ENCODE measurements at places on chromosomes 1 and 21.

DNA sequence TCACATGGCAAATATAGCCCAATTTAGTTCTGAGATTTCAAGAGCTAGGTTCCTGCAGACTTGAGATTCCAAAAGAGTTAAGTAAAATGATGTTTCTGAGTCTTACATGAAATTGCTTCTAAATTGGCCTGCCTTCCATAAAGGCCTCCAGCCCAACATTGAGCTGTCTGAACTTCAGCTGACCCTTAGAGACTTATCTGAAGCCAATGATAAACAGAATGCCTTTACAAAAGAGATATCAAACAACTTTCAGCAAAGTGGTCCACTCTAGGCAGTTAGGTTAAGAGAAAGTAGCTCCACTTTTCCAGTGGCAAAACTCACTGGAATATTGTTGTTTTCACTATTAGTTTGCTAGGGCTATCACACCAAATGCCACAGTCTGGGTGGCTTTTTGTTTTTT, 6.3 kb upstream of the RC3H1 start:
- no peak for DNase-seq

- no peak for DNase-seq
Measured at GRCh38 chr1:205961991-205962820, 18.9 kb upstream of the SLC26A9 start.

GRCh38 chr1:106846656-106847055, 209.8 kb upstream of the PRMT6 start:
- DNase-seq, result no peak

DNA sequence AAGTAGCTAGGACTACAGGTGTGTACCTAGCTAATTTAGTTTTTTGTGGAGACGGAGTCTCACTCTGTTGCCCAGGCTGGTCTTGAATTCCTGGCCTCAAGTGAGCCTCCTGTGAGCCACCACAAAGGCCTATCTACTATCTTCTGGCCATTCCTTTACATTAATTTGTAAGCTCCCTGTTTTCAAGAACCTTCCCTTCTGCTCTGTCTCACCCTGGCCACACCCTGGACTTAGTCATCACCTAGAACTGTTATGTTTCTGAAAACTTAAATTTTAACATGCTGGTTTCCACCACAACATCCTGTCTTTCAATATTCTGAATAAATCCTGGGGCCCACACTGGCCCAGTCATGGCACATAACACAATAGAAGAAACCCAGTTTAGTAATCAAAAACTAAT, 4.9 kb upstream of the B4GALT3 start:
- peak; percentile 54 for DNase-seq

- no peak for DNase-seq
Measured at GRCh38 chr1:95223110-95223509, 10.9 kb upstream of the RWDD3 start.

- no peak for DNase-seq
Measured at GRCh38 chr1:116487583-116487982, 83.2 kb downstream of the CD58 start.

DNA sequence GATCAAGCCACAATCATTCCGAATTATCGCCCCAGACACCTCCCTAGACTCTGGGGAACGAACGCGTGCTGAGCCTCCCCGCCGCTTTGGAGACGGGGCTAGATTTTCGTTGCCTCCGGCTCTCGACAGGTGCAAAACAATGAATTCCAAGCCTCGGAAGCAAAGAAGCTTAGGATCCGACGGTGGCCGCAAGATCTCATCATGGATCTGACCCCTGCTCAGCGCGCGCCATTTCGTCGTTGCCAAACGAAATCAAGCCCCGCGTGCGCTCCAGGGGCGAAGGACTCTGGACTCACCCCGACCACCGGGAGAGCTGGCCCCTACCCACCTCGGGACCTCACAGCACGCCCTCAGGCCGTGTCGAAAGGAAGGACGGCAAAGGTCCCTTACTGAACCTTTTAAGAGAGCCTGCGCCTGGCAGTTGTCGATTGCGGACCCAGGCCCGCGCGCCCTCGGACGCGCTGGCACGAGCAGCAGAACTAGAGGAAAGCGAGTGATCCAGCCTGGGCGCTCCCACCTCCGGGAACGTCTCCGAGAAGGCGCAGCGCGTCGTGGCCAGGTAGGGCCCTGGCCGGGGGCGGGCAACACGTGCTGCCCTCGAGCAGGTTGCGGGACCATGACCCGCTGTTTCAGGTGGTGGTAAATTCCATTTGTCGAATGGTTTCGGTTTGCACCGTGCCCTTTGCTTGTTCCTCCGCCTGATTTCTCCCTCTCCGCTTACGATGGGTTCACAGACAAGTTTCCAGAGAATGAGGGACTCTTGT, 1.6 kb upstream of the RUNX3 start:
- no peak for DNase-seq

DNA sequence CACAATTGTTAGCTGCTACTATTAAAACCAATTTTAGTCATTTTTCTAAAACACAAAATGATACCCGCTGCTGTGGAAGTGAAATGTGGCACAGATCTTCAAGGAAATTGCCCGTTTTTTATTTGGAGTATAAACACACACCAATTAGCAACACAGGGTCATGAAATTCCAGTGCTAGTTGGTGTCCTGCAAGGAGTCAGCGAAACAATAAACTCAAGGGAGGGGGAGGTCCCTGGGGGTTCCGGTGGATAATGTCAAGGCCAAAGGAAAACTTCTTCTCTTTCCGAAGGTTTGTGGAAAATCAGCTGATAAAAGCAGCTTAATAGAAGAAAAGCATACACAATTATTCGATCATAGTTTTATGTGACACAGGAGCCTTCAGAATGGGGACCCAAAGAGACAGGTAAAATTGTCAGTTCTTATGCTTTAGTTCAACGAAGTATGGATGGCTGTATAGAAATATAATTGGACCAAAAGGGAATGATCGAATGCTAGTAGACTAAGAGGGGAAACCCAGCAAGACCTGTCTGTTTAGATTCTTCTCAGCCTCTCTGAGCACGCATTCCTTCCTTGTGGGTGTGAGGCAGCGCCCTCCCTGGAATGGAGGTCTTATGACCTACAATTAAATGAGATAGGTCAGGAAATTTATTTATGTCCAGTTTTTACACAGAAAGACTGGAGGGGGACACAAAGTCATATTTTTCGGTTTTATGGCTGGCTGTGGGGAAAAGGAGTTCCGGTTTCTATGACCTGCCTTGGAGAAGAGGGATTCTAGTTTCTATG, 65.9 kb downstream of the KCNK1 start:
- no peak for DNase-seq

- DNase-seq, result no peak
Measured at GRCh38 chr1:167057241-167057688, 32.9 kb downstream of the GPA33 start.

DNA sequence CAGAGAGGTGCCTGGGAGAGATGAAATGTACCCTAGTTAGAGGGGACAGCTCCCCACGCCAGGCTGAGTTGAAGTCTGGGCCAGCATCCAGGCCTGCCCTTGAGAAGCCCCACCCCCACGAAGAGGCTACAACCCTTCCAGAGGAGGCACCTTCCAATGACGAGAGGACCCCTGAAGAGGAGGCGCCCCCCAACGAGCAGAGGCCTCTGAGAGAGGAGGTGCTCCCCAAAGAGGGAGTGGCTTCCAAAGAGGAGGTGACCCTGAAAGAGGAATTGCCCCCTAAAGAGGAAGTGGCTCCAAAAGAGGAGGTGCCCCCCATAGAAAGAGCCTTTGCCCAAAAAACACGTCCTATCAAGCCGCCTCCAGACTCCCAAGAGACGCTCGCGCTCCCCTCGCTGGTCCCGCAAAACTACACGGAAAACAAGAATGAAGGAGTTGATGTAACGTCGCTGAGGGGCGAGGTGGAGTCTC, 3.1 kb downstream of the EVA1B start:
- no peak for DNase-seq

GRCh38 chr1:234093741-234094140, 189.3 kb downstream of the SLC35F3 start:
- DNase-seq, result no peak

DNA sequence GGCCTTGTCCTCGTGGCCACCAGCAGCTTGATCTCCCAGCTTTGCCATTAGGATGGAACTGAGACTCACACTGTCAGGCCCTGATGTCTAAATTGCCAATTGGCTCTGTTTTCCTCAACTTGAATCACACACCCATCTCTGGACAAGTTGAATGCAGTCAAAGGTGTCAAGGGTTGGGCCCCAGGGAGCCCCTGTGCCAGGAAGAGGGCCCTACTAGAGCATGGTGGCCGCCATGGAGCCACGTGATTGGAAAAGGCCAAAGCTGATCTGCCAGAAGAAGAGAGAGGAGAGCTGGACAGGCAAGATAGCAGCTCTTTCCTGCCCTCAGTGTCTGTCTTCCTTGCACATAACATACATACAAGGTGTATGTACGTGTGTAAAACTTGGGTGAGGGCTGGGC, 54.9 kb upstream of the NEK2 start:
- no peak for DNase-seq

- no peak for DNase-seq
Measured at GRCh38 chr1:237172118-237172485, 130.1 kb downstream of the RYR2 start.

DNA sequence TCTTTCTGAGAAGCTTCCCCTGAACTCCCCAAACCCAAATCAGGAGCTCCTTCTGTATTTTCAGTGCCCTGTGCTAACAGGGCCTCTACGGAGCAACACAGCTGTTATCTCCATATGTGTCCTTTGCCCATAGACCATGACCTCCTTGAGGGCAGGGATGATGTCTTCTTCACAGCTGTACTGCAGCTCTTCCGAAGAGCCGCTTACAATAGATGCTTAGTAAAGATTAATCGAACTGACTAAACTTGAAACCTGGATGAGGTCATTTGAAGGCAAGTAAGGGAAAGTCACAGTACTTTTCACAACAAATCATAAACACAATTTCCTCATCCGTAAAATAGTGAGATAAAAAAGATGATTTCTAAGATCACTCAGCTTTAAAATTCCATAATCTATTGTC, 4.4 kb upstream of the KCNN3 start:
- DNase-seq, result no peak

- no peak for DNase-seq
Measured at GRCh38 chr1:154866257-154867063, 3.6 kb downstream of the KCNN3 start.

DNA sequence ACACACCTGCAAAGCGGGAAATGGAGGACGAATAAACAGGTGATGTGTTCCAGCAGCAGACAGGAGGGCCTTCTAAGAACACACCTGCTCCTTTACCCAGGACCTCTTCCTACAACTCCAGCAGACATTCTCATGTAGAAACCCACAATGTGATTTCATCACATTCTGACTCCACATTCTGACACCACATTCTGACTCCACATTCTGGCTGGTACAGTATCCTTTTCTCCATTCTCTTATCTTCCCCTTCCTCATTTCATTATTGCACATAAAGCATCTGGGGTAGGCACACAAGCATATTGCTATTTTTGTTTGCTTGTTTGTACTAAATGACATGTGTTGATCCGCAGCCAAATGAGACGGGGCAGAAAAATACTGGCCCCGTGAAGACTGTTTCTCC, 3.6 kb upstream of the ZNF124 start:
- no peak for DNase-seq

DNA sequence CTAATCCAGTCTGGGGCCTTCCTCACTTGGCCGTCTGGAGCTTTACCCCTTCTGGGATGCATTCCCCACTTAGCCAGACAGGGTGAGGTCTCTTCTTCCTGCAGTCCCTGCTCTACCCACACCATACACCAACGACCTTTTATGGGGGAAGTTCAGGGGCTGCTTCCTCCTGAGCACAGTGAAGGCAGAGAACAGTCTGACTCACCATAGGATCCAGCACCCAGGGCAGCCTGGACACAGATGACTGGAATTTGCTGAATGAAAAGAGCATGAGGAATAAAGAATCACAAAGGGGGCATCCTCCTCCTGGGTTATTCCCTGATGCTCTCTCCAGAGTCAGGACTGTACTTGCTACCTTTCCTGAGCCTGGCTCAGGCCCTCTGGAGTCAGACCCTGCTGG, 4.6 kb upstream of the FOXE3 start:
- no peak for DNase-seq

DNA sequence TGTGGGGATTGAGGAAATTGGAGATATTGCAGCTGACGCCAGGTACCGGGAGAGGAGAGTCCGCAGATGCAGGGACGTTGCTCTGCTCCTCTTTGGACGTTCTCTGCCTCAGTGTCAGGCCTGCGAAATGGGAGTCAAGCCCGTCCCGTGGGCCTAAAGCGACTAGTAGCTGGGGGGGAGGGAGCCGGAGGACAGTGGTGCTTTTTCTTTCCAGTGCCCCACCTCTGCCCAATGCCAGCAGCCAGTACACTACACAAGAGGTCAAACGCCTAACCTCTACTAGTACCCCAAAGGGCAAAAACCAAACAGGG, 413.6 kb upstream of the ESRRG start:
- no peak for DNase-seq

DNA sequence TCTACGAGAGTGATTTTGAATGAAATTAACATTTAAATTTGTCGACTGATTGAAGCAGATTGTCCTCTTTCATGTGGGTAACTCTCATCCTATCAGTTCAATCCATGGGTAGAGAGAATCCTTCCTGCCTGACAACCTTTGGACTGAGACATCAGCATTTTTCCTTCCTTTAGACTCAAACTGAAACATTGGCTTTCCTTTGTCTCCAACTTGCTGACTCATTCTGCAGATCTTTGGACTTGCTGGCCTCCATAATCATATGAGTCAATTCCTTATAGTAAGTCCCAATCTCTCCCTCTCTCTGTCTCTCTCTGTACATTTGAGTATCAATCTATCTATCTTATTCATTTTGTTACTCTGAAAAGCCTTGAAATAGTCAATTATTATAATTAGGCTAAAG, 416.7 kb downstream of the LRRIQ3 start:
- DNase-seq, result no peak

DNA sequence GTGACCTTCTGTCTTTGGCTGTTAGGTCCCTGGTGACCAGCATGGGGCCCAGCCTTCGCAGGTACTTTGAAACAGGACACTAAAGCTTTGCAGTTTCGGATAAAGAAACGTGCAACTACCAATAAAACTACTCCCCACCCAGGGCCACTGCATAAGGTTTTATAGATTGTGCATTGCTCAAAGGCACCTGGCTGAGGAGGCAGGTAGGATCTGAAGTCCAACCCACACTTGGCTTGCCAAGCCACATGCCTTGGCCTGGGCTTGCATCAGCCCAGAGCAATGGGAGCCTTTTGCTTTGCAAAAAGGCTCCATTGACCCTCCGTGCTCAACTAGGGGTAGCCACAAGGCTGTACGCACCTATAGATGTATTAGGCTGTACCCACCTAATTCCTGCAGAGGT, 84.4 kb upstream of the SYT6 start:
- no peak for DNase-seq

GRCh38 chr21:42281181-42281680, 34.0 kb downstream of the TFF3 start:
- no peak for DNase-seq

GRCh38 chr1:198245379-198245778, 88.6 kb downstream of the NEK7 start:
- DNase-seq, result no peak

- DNase-seq, result peak; percentile 7
Measured at GRCh38 chr1:174021591-174022079, 522 bp downstream of the RC3H1 start.

GRCh38 chr1:179798864-179799516, 55.9 kb downstream of the FAM163A start:
- no peak for DNase-seq

DNA sequence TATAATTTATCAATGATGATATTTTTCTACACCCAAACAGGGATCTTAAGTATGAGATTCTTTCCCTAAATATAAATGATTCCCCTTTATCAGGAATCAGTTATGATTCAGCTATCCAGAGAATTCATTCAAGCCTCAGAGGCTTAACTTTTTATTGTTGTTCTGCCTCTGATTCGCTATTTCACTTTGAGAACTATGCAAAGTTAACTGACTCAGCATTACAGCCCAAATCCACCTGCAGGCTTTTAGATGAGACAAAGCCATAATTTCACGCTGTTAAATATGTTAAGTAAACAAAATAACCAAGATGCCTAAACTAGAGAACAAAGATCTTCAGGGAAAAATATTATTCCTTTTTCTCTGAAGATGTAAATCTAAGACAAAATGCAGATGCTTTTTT, 8.5 kb downstream of the SCYL3 start:
- DNase-seq, result no peak

All from stimulated activated CD4-positive, alpha-beta T cell treated with anti-CD3 and anti-CD28 coated beads, Interleukin-4, amount 100 ng/mL, for 48 hours (primary cell).